Spinal cord (tissue), 10 donors: ENCODE measurements at places on chromosomes 1 and 21. TPM values are rescaled to one million over a fixed set of nuclear protein-coding genes. Genes with fewer than 3 reads are reported as not detected.

The MEX3A gene
- 12.3 TPM for total RNA-seq

The HAPLN2 gene
- total RNA-seq, result 7.3 TPM

The SMIM11 gene
- total RNA-seq, result 39.6 TPM

The OR6K3 gene
- total RNA-seq, result not detected

The FCRL3 gene
- under 0.01 TPM for total RNA-seq

The NPHS2 gene
- total RNA-seq, result not detected

The GCSAML gene
- 0.11 TPM for total RNA-seq

The OR10K2 gene
- total RNA-seq, result not detected

The UQCRHL gene
- 3.3 TPM for total RNA-seq

The ILDR2 gene
- 27.6 TPM for total RNA-seq

The DMRTA2 gene
- total RNA-seq, result not detected

The THEMIS2 gene
- 14.6 TPM for total RNA-seq

The UTS2 gene
- total RNA-seq, result 11.0 TPM

The FABP3 gene
- total RNA-seq, result 77.1 TPM

The FMO2 gene
- total RNA-seq, result 4.7 TPM

The REN gene
- not detected for total RNA-seq

The PIGR gene
- total RNA-seq, result 0.10 TPM

The MCOLN2 gene
- 0.89 TPM for total RNA-seq

The PADI1 gene
- 0.79 TPM for total RNA-seq

The PPIAL4G gene
- total RNA-seq, result 0.22 TPM

The OPTC gene
- total RNA-seq, result not detected

The BEST4 gene
- 1.3 TPM for total RNA-seq

The KRTAP11-1 gene
- not detected for total RNA-seq

The GNG12 gene
- 61.3 TPM for total RNA-seq

The KDM5B gene
- 82.3 TPM for total RNA-seq

The KIF14 gene
- 5.2 TPM for total RNA-seq

The PDZK1 gene
- total RNA-seq, result 10.2 TPM

The RPE65 gene
- total RNA-seq, result 4.0 TPM
